Large intestine (tissue), 12 donors: ENCODE measurements at places on chromosomes 13 and 19.

- no peak for DNase-seq
- no peak overlapping the region for H3K4me3 ChIP-seq
- no peaks in the 10 kb centered on the region for H3K36me3 ChIP-seq
- H3K4me1 ChIP-seq = no peaks in the 10 kb centered on the region
- no peak overlapping the region for H3K27ac ChIP-seq
Observed at GRCh38 chr13:80399340-80400163, 58.6 kb upstream of the SPRY2 start.

- H3K27me3 ChIP-seq = peaks cover 8% of the 10 kb centered on the region
- no peak for DNase-seq
Observed at GRCh38 chr13:27321468-27322431, 51.1 kb downstream of the RASL11A start.

DNA sequence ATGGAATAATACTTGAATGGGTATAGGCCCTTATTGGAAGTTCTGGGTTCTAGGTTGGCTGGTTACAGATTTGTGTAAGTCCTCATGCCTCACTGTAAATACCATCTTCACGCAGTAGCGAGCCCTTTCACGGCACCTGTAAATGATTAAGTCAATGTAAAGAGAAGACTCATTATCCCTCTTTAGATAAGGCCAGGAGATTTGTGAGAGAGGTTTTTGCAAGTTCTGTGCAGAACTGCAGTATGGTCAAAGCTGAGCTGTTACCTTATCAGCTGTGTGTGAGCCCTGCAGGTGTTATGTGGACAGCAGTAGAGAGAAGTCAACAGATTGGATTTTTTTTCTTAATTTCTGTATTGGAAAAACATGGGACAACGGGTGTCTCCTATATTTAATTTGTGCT lies 141.6 kb downstream of the SHISA2 start:
- peaks cover 3% of the 10 kb centered on the region for H3K27me3 ChIP-seq
- no peaks in the 10 kb centered on the region for H3K36me3 ChIP-seq
- no peak overlapping the region for H3K27ac ChIP-seq
- no peak for DNase-seq
- H3K4me1 ChIP-seq = no peaks in the 10 kb centered on the region

GRCh38 chr13:42777467-42777866 lies 3.9 kb upstream of the FAM216B start:
- no peak overlapping the region for H3K4me3 ChIP-seq
- DNase-seq = no peak
- H3K4me1 ChIP-seq = no peaks in the 10 kb centered on the region
- H3K27ac ChIP-seq = no peak overlapping the region
- no peaks in the 10 kb centered on the region for H3K36me3 ChIP-seq
- H3K27me3 ChIP-seq = no peaks in the 10 kb centered on the region

GRCh38 chr13:29935309-29935981 lies 85.0 kb upstream of the UBL3 start:
- H3K36me3 ChIP-seq = no peaks in the 10 kb centered on the region
- no peaks in the 10 kb centered on the region for H3K27me3 ChIP-seq
- peaks cover 6% of the 10 kb centered on the region for H3K4me1 ChIP-seq
- H3K4me3 ChIP-seq = no peak overlapping the region

- H3K4me1 ChIP-seq = peaks cover 4% of the 10 kb centered on the region
- H3K27ac ChIP-seq = no peak overlapping the region
- peak overlapping the region; percentile 11 for H3K4me3 ChIP-seq
- DNase-seq = peak; percentile 44
- peaks cover 16% of the 10 kb centered on the region for H3K27me3 ChIP-seq
- peaks cover 9% of the 10 kb centered on the region for H3K36me3 ChIP-seq
Observed at GRCh38 chr19:46000491-46001246, 5.4 kb downstream of the CCDC61 start.

- H3K4me3 ChIP-seq = no peak overlapping the region
- H3K36me3 ChIP-seq = no peaks in the 10 kb centered on the region
- H3K27me3 ChIP-seq = no peaks in the 10 kb centered on the region
- H3K27ac ChIP-seq = no peak overlapping the region
- DNase-seq = no peak
- H3K4me1 ChIP-seq = no peaks in the 10 kb centered on the region
Observed at GRCh38 chr13:90420683-90421082, 926.8 kb upstream of the MIR17HG start.

- H3K27ac ChIP-seq = no peak overlapping the region
- H3K27me3 ChIP-seq = peaks cover 15% of the 10 kb centered on the region
- no peak overlapping the region for H3K4me3 ChIP-seq
- peaks cover under 1% of the 10 kb centered on the region for H3K4me1 ChIP-seq
Observed at GRCh38 chr19:480016-480855, 16.1 kb upstream of the MADCAM1 start.

DNA sequence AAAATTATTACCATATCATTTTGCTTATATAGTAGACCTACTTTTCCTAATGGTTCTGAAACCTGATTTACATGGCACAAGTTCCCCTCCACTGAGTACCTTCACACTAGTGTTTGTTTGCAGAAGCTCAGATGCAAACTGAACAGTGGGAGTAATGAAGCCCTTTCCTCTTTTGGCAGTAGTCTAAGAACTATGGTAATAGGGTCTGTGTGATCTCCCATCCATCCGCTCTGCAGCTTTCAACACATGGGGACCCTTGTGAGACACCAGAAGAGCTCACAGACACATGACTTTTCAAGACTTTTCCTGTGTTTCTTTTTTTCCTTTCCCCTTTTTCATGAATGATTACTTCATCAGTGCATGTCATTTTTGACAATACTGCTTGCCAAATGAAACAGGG lies 336.0 kb downstream of the ATP8A2 start:
- H3K4me1 ChIP-seq = no peaks in the 10 kb centered on the region
- H3K4me3 ChIP-seq = no peak overlapping the region
- no peaks in the 10 kb centered on the region for H3K36me3 ChIP-seq
- no peak for DNase-seq
- peaks cover 4% of the 10 kb centered on the region for H3K27me3 ChIP-seq
- H3K27ac ChIP-seq = no peak overlapping the region

DNA sequence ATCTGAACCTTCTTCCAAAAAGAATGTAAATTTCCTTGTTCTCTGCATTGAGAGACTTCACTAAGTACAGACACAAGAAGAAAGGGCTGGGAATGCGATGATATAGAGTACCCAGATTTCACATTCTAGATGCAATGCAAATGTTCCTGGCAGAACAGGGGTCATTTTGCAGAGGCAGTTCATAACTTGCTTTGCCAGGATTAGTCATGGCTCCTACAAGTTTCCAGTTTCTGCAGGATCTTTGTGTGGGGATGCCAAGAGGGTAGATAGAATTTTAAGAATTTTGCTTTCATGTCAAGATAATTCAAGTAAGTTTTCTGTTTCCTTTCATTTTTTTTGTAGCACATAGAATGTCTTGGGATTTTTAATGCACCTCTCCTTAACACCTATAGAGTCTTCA lies 181.2 kb downstream of the FGF9 start:
- no peaks in the 10 kb centered on the region for H3K27me3 ChIP-seq
- no peak overlapping the region for H3K4me3 ChIP-seq
- no peak for DNase-seq
- no peak overlapping the region for H3K27ac ChIP-seq
- no peaks in the 10 kb centered on the region for H3K4me1 ChIP-seq

- peaks cover 6% of the 10 kb centered on the region for H3K4me1 ChIP-seq
- DNase-seq = no peak
- no peak within 1 kb of the TSS for H3K27ac ChIP-seq
- H3K36me3 ChIP-seq = no peaks in the 10 kb centered on the region
- peak within 1 kb of the TSS; percentile 23 for H3K4me3 ChIP-seq
Observed at GRCh38 chr13:102401766-102402165, at the start of gene FGF14. TSS of gene FGF14 (minus strand) at chr13:102402048.

DNA sequence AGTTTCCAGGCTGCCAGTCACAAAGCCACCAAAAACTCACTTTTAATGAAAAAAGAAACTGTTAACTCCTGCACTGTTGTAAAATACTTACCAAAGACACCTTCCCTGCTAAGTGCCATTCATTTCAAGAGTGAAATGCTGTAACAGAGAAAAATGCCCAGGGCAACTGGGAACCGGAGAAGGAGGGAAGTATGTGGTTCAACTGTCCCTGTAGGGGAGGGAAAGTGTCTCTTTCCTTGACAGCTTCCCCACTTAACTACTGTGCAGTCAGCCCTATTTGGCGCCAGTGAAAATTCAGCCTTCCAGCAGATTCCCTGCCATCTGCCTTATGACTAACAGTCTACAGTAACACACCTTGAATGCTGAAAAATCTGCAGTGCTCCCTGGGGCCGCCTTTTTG lies 789.0 kb downstream of the DIAPH3 start:
- no peak for DNase-seq
- no peaks in the 10 kb centered on the region for H3K27me3 ChIP-seq
- no peak overlapping the region for H3K27ac ChIP-seq
